ENCODE measurements at places on chromosomes 6 and 20.

DNA sequence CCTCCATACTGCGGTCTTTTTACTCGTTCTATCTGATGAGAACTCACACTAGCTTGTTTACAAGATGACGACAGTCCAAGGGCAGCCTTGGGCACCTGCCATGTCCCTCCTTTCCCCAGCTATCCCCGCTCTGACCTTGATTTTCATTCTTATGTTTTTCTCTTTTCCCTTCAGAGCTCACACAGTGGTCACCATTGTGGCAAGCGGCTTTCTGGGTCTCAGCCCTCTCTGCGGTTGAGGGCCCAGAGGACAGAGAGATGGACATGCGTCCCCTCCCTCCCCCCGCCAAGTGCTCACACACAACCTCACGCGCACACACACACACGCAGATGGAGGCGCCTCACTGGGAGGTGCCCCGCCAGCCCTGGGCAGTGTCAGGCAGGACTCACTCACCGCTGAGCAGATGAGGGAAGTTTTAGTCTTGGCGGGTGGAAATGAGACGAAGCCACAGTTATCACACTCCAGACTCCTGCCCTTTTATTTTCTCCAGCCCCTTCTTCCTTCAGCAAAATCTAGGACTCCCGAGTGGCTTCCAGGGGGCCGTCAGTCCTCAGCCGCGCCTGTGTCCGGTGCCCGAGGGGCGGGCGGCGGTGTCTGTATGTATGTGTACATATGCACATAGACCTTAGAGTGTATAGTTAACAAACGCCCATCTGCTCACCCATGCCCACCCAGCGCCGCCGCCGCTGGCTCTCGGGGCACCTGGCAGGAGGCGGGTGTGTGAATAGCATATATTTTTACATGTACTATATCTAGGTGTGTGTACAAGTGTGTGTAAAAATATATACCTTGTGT is 13.8 kb upstream of the MYL9 start:
- H3K4me1 ChIP-seq = no peaks in the 10 kb centered on the region

DNA sequence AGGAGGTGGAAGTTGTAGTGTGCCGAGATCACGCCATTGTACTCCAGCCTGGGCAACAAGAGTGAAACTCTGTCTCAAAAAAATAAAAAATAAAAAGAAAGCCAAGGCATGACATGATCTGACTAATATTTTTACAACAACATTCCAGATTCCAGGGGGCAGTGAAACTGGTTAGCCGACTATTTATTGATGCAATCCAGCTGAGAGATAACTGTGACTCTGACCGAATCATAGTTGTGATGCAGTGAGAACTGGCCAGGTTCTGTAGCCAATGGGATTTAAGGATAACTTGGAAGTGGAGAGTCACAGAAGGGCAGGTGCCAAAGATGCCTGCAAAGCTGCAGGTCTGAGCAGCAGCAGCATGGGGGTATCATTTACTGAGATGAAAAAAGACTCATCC is 82.9 kb upstream of the TSHZ2 start:
- H3K4me1 ChIP-seq = peaks cover 2% of the 10 kb centered on the region
- H3K27me3 ChIP-seq = peaks cover 26% of the 10 kb centered on the region
- no peak for DNase-seq
- H3K36me3 ChIP-seq = peaks cover 2% of the 10 kb centered on the region
- H3K27ac ChIP-seq = no peak overlapping the region
- H3K4me3 ChIP-seq = no peak overlapping the region

GRCh38 chr6:167233490-167233889 is 57.6 kb upstream of the UNC93A start:
- DNase-seq = no peak
- no peak overlapping the region for H3K27ac ChIP-seq
- peaks cover 2% of the 10 kb centered on the region for H3K4me1 ChIP-seq
- H3K27me3 ChIP-seq = peaks cover 69% of the 10 kb centered on the region
- H3K4me3 ChIP-seq = no peak overlapping the region

DNA sequence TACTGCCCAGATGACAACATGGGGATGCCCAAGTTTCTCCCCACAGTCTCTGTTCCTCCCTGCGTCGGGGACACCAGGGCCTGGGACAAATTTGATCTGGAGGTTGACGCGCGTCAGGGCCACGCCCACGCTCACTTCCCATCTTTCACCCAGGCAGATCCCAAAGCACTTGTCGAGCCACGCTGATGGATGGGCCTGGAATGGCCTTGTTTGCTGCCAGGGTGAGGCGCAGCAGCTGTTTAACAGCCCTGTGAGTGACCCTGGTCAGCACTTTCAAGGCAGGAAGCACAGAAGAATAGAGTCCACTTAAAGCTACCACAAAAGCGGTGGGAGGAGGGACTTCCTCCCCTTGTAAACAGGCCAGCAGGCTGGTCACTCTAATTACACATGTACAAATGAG is 324.7 kb upstream of the JARID2 start:
- no peaks in the 10 kb centered on the region for H3K36me3 ChIP-seq
- H3K4me3 ChIP-seq = no peak overlapping the region
- DNase-seq = no peak
- no peaks in the 10 kb centered on the region for H3K4me1 ChIP-seq

DNA sequence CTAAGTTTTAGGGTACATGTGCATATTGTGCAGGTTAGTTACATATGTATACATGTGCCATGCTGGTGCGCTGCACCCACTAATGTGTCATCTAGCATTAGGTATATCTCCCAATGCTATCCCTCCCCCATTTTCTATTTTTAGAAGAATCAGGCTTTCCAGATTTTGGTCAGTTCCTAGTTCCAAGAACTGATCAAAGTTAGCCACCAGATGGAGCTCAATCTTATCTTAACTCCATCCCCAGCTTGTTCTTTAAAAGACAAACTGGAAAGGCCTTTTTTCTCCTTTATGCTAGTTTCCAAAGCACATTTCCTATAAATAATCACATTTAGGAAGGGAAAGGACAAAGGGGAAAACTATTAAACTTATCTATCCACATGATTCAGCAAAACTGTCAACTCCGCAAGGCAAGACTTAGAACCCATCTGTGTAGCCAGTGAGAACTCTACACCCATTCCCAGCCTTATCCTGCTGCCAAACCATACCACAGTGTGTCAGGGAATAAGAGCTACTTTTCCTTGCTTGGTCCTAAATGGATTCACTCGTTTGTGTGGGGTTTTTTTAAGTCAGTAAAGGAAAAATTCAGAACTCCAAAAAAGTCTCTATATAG is 22.8 kb upstream of the KHDC1 start:
- H3K27ac ChIP-seq = no peak overlapping the region
- peaks cover 2% of the 10 kb centered on the region for H3K4me1 ChIP-seq
- no peaks in the 10 kb centered on the region for H3K36me3 ChIP-seq
- H3K27me3 ChIP-seq = no peaks in the 10 kb centered on the region
- H3K4me3 ChIP-seq = no peak overlapping the region

DNA sequence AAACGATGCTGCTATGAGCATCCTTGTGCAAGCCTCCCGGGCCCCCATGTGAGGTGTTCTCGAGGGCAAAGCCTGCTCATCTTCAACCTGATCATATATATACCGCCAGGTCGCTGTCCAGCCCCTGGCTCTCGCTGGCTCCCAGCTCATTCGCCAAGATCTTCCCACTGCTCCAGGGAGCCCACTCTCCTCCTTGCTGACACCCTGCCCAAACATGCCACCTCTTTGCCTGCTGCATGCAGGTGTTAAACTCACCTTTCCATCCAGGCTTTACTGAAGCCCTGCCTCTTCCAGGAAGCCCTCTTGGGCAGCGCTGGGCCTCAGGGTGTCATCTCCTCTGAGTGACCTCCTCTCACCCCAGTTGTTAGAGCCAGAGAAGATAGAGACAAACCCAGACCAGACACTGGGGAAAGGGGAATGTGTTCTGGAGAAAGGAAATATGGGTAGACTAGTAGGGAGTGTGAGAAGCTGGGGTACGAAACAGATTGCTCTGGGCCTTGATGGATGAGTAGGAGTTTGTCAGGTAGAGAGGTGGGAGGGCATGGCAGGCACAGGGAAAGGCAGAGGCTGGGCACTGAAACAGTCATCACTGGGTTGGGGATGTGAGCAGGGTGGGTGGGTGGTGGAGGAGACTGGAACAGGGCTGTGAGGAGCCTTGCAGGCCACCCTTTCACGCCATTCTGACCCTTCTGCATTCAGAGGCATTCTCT is 1.2 kb upstream of the DLGAP4 start:
- H3K27me3 ChIP-seq = peaks cover 84% of the 10 kb centered on the region
- peaks cover 9% of the 10 kb centered on the region for H3K36me3 ChIP-seq
- peak overlapping the region; percentile 85 for H3K4me3 ChIP-seq
- H3K27ac ChIP-seq = no peak overlapping the region

DNA sequence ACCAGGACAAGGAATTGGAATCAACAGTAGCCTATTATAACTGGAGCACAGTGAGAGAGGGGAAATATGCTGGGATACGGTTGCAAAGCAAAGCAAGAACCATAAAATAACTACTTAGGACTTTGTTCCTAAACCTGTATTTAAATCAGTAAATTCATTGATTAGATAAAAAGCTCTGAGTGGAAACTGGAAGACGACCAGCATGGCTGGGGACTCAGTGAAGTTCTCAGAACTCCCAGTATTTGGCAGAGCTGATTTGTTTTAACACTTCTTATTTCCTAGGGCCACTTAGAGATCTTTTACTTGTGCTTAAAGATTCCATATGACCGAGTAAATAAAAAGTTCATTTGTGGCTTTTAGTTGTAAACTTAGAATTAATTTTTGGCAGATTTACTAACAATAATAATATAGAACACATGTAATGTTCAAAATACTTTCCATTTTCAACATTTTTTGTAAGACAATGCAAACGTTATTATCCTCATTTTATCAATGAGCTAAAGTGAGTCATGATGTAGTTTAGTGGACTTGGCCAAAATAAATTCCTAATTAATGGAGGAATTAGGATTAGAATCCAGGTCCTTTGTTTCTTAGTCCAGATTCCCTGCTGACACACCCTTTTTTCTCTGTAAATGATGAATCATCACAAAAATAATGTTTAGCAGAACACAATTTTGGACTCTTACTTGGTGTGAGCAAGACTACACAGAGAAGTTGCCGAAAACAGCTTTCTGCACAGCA is 392.9 kb downstream of the GJA1 start:
- H3K27ac ChIP-seq = no peak overlapping the region
- no peaks in the 10 kb centered on the region for H3K4me1 ChIP-seq
- H3K36me3 ChIP-seq = no peaks in the 10 kb centered on the region
- no peaks in the 10 kb centered on the region for H3K27me3 ChIP-seq

DNA sequence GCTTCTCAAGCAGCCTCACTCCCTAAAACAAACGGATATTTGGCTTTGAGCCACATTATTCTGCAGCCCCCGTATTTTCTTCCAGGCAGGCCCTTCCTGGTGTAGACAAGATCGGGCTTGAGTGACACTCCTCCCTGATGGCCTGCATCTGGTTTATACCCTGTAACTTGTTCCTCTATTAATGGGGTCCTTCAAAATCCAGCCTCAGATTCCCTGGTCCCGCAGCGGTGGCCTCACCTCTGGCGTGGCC is 375 bp upstream of the TMEM14C start:
- H3K27me3 ChIP-seq = no peaks in the 10 kb centered on the region
- peak overlapping the region; percentile 98 for H3K4me3 ChIP-seq
- H3K4me1 ChIP-seq = peaks cover 27% of the 10 kb centered on the region
- H3K27ac ChIP-seq = peak overlapping the region; percentile 88

DNA sequence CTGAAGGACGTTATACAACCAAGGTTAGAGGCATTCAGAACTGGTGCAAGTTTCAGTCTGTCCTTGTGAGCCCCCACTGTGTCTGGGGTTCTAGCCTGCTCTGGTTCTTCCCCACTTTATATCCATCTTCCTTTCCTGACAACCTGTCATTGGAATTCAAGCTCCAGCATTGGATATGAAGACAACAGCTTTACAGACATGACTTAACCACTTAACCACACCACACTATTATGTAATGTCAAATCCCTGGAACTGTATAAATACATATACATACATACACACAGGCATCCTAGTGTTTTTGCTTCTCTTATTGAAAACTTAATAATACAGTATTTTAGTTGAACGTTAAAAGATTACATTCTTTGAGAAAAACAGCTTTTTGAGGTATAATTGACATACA is 217.9 kb upstream of the SGK1 start:
- H3K27me3 ChIP-seq = peaks cover 4% of the 10 kb centered on the region
- H3K27ac ChIP-seq = no peak overlapping the region
- no peak for DNase-seq
- no peak overlapping the region for H3K4me3 ChIP-seq
- peaks cover 17% of the 10 kb centered on the region for H3K4me1 ChIP-seq

GRCh38 chr6:26187981-26188635 is 100.9 kb downstream of the HFE start:
- H3K36me3 ChIP-seq = no peaks in the 10 kb centered on the region
- DNase-seq = no peak
- peaks cover 24% of the 10 kb centered on the region for H3K4me1 ChIP-seq
- no peaks in the 10 kb centered on the region for H3K27me3 ChIP-seq
- H3K4me3 ChIP-seq = peak overlapping the region; percentile 89
- H3K27ac ChIP-seq = peak overlapping the region; percentile 91

DNA sequence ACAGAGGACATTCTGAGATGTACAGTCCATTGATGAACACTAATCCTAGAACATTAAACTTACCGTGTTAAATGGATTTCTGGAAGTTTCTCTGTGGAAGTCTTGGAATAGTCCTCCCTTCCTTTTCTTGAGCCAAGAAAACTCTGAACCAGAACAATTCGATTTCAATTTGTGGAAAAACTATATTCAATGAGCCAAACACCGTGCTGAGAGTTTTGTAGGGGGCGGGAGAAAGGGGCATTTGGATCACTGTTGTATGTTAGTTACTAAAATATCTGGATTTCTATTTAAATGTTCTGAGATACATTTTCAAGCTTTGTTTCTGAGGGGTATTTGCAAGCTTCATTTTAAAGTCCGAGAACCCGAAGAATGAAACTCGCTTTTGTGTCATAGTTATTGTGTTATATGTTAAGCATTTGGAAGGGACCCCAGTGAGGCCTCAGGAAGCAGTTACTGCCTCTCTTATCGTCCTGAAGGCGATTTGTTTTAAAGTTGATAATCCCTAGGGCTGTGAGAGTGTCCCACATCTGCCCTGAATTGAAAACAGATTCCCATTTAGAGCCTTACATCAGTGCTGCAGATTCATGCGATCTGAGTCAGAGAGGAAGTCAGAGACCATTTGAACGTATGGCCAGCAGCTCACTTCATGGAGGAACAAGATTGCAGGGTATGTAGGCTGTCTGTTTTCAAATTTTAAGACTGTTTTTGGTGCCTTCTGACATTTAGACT is 70.8 kb upstream of the SASH1 start:
- no peak overlapping the region for H3K27ac ChIP-seq
- no peaks in the 10 kb centered on the region for H3K36me3 ChIP-seq
- H3K27me3 ChIP-seq = peaks cover 32% of the 10 kb centered on the region

- H3K27ac ChIP-seq = no peak overlapping the region
- H3K27me3 ChIP-seq = peaks cover 7% of the 10 kb centered on the region
- peaks cover 10% of the 10 kb centered on the region for H3K4me1 ChIP-seq
- no peak overlapping the region for H3K4me3 ChIP-seq
- no peaks in the 10 kb centered on the region for H3K36me3 ChIP-seq
Observed at GRCh38 chr20:38156888-38157634, 8.0 kb downstream of the TGM2 start.

- H3K36me3 ChIP-seq = peaks cover 2% of the 10 kb centered on the region
- H3K27me3 ChIP-seq = peaks cover 57% of the 10 kb centered on the region
- no peak overlapping the region for H3K27ac ChIP-seq
- no peak for DNase-seq
- H3K4me3 ChIP-seq = no peak overlapping the region
Observed at GRCh38 chr20:24766143-24766527, 182.9 kb upstream of the CST7 start.

All from T-helper 17 cell (primary cell).